ENCODE measurements at places on chromosomes 2 and 18.

GRCh38 chr18:42028247-42028832 is 73.3 kb downstream of the PIK3C3 start:
- peak; percentile 26 for DNase-seq

DNA sequence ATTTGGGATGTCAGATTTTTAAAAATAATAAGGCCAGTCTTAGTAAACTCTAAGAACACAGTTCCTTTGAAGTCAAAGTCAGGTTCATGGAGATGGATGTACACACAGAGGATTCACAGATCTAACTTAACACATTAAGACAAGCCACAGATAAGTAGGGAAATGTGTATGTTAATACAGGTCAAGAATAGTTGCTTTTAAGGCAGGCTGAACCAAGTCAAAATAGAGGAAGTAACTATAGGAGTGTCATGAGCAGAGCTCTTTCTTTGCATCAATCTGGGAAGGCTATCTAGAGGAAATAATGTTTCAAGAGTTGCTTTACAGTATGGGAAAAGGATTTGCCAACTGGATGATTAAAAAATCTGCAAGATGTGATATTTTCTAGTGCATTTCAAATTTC is 128.0 kb upstream of the FBXO11 start:
- DNase-seq: no peak

- DNase-seq: no peak
These were observed 370.0 kb downstream of the TGIF1 start for GRCh38 chr18:3819961-3820360.

DNA sequence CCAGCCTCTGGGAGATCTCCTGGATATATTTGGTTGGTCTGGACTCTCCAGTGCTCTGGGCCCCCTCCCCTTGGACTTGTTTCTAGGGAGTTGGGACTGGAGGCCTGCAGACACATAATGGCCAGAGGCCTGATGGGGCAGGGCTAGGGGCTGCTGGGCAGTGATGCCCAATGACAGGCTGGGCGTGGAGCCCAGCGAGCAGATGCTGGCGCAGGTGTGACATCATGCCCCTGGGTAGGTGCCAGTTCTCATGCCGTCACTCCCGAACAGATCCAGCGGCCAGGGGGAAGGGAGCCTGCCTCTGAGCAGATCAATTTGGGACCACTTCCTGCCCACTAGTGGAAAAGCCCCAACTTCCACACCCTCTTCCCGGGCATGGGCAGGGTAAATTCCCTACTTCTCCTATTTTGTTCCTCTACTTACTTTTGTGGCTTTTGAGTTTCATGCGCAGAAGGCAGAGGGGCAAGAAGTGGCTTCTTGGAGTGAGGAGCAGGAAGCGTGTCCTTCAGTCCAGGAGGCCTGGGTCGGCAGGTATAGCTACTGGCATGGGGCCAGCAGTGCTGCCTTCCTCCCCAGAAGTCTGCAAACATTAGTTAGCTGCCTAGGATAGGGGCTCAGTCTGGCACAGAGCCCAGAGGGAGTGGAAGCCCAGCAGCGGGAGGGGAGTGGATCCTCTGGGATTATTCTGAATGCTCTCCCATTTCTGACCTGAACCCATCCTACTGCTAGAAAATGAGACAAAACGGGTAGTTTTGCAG is 6.1 kb downstream of the MPV17 start:
- DNase-seq: no peak

- no peak for DNase-seq
These were observed 473.9 kb upstream of the SYT4 start for GRCh38 chr18:43751203-43751602.
